ENCODE measurements at places on chromosomes 3 and 15. TPM values are rescaled to one million over a fixed set of nuclear protein-coding genes. Genes with fewer than 3 reads are reported as not detected.

The SCN5A gene
- 1.1 TPM for total RNA-seq

The ZIC1 gene
- not detected for total RNA-seq

The MKRN2OS gene
- not detected for total RNA-seq

The NDN gene
- total RNA-seq: 23.8 TPM

The LTK gene
- total RNA-seq: 4.9 TPM

The LCTL gene
- not detected for total RNA-seq
